ENCODE measurements at places on chromosomes 13 and 19.

DNA sequence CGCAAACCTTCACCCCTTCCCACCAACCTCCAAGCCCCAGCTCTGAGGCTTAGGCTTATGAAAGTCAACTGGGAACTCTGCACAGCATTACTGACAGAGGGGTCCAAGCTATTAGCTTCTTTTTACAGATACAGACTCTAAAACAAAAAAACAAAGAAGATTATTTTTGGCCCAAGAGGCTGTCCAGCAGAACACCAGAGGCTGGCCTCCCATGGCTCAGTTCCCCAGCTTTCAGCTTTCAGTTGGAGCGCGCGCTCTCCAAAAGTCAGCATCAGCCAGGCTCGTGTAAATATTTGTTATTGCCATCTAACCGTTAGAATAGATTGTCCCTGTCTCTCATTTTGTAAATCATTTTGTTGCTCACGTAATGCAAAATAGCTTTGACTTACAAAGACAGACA lies 58.4 kb downstream of the ZIC5 start:
- no peak for DNase-seq

DNA sequence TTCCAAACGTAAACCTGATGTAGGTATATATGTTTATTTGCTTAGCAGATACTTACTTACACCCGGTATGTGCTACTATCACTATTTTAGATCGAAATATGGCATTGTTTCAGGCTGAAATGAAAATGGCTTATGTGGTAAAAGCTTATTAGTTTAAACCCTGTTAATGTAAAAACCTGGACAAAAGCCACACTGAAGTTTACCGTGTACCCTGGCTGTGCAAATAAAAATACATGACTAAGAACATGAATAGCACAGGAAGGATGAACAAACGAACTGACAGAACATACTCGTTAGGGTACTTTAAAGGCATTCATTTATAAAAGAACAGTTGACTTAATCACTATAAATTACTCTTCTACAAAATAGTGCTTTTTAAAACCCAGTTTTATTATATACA lies 6.6 kb downstream of the CLDN10 start:
- no peak for DNase-seq

GRCh38 chr19:54465426-54466109 lies 2.0 kb upstream of the LENG9 start:
- no peak for DNase-seq

DNA sequence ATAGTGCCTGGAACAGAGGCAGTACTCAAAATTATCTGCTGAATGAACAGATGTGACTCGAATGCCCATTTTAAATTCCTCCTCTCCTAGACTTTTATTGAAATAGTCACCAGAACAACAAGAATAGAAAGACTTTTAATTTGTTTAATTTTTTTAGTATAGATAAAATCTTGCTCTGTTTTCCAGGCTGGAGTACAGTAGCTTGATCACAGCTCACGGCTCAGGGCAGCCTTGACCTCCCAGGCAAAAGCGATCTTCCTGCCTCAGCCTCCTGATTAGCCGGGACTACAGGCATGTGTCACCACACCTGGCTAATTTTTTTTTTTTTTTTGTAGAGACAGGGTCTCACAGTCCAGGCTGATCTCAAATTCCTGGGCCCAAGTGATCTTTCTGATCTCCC lies 120.9 kb upstream of the FREM2 start:
- DNase-seq: no peak

DNA sequence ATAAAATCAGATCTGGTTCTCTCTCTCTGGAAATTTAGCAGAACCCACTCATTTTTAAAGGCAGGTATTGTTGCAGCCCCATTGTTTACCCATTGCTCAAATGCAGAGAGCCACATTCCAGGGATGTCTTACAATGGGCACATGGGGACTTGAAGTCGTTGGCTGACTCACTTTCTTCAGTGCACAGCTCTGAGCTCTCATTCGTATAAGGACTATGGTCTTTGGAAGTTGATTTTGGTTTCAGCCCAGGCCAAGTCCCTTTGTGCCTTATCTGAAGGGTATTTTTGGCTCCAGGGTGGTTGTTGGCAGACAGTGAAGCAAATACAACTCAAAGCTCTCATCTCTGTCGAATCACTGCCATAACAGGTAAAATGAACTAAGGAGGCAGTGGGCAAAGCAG lies 47.3 kb upstream of the CLDN10 start:
- no peak for DNase-seq

DNA sequence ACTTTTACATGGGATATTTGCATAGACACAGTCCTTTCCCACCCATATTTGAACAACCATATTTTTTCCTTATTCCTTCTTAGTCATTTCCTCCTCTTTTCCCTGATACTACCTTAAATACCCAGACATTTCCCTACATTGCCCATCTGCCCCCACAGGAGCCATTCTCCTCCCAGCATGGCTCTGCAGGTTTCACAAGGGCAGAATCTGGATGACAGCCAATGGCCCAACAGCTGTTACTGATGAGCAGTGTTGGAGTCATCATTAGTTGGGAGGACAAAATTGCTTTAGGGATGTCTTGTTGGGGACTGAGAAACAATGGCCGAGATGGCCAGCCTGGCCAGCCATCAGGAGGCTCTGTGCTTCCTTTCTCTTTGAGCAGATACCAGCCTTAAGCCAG lies 209.5 kb downstream of the KLF5 start:
- no peak for DNase-seq

DNA sequence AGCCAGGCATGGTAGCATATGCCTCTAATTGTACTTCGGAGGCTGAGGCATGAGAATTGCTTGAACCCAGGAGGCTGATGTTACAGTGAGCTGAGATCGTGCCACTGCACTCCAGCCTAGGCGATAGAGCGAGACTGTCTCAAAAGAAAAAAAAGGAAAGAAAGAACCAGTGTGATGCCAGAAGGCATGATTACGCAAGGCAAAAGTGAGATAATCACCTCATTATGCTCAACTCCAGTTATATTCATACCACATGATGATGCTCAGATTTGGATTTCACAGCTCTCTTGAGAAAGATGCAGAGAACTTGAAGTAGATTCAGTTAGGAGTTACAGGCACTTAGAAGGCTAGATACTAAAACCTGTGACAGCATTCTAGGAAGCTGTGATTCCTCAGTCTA lies 21.8 kb downstream of the RCBTB1 start:
- no peak for DNase-seq

Data from GM12864 (cell line).